ENCODE measurements at places on chromosomes 5 and 9.

DNA sequence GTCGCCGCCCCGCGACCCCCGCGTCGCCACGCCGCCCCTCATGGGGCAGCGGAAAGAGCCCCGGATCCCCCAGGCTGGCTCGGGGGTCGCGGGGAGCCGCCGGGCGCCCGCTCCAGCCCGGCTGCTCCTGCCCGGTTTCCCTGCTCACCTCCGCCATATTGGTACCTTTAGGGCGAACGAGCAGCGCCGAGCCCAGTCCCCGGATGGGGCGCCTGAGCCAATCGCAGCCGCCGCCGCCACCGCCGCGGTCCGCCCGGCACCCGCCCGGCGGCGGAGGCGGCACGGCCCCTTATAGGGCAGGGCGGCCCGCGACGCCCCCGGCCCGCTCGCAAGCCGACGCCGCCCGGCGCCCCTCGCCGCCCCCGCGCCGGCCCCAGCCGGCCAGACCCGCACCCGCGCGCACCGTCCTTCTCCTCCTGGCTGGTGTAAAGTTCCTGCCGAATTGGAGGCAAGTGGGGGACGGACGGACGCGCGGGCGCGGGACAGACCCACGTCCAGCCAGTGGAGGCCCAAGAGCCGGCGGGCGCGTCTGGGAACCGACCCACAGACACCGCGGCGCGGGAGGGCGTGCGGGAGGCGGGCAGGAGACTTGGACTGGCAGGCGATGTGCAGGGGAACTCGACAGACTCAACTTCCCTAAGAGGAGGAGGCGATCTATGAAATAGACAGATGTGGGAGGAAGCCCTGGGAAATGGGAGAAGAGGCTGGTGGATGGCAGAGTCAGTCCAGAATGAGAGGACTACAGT lies at the start of gene MIER3:
Gene MIER3 (minus strand): TSS at position 178 of the 746 bp plus-strand sequence. CDS start 21 bp downstream, at position 157.
- peak; percentile 72 for DNase-seq

- DNase-seq: no peak
Observed at GRCh38 chr5:9467199-9468059, 78.4 kb downstream of the SEMA5A start.

DNA sequence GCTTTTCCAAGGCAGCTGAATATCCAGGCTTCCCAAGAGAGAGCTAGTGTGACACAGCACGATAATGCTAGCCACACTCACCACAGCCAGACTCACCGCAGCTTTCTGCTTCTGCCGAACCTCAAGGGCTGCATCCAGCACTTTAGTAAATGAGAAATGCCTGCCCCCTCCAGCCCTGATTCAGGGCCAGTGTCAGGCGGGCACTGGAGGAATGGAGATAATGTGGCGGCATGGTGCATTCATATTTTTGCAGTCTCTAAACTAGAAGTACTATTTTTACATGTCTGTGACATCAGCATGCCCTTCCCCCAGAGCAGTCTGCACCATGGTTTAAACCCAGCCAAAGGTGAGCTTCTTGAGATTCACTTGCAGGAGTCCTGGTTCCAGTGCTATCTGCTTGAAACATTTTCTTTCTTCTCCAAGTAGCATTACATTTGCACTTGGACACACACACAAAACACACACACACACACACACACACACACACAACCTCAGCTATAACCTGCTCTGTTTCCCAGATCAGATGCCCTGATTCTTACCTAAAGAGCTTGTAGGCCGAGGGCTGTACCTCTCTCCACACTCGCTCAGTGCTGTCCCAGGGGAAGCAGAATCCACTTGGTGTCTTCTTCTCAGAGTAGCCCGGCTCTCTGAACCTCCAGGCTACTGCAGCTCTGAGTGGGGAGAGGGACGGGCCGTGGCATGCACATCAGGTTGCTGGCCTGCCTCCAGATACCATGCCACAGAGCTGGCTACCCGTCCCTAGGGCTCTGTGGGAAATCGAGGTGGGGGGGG lies at the start of gene FGF1:
Gene FGF1 (minus strand): TSS at position 673 of the 792 bp plus-strand sequence. CDS start 71,963 bp downstream, outside the sequence.
- DNase-seq: no peak

- DNase-seq: no peak
Observed at GRCh38 chr5:19546521-19546920, 441.5 kb downstream of the CDH18 start.

DNA sequence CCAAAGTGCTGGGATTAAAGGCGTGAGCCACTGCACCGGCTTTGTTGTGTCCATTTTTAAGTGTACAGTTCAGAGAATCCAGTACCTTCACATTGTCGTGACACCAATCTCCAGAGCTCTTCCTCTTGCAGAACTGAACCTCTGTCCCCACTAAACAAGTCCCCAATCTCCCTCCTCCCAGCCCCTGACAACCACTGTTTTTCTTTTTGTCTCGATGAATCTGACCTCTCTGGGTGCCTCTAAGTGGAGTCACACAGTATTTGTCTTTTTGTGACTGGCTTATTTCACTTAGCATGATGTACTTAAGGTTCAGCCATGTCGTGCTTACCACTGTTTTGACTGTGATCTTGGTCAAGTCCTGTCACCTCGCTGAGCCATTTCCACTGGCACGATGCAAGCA lies 1.6 kb downstream of the WDR38 start:
- DNase-seq: no peak

DNA sequence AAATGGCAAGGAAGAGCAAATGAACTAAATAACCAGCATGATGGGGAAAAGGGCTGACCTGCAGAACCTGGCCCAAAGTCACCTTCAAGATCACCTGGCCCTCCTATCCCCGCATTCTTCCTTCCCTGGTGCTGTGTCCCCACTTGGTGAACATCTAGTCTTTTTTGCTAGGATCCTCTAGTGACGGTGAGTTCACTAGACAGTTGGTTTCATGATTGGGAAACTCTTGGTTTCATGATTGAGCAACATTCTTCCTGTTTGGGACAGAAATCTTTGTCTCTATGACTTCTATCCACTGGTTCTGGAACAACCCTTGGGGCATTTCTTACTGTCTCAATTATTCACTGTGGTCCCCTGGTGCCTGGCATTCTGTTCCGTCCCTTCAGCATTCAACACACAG lies 50.2 kb upstream of the DAB2IP start:
- DNase-seq: no peak

DNA sequence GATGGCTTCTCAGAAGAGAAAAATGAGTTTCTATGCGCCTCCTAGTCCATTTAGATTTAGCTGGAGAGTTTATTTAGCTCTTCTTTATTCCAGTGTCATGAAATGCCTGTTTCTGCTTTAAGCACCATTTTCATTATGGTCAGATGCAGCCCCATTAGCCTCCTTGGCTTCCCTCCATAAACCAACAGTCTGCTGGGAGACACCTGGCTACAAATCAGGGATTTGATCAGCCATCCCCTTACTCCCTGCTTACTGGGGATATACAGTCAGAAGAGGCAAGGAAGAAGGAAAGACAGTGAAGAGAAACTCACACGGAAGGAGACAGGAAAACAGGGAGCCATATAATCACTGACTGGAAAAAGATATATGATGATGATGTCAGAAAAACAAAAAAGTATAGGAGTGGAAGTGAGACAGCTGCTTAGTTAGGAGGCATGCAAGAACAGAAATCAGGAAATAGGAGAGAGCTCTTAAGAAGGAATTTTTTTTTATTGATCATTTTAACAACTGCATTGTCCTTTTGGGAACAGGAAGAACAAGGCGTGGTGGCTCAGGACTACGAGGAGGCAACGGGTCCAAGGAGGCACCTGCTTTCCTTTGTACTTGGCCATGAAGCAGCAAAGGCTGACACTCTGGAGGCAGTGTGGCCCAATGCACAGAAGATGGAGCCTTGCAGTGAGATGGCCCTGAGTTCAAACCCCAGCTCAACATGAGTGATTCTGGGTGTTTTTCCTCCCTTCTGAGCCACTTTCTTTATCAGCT lies 56.1 kb downstream of the MED27 start:
- DNase-seq: no peak

DNA sequence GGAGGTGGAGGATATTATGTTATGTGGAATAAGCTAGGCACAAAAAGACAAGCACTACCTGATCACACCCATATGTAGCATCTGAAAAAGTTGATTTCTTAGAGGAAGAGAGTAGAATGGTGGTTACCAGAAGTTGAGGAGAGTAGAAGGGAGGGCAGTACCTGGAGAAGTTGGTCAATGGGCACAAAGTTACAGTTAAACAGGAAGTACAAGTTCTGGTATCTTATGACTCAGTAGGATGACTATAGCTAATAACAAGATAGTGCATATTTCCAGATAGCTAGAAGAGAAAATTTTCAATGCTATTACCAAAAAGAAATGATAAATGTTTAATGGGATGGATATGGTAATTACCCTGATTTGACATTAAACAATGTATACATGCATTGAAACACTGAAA lies 686.7 kb downstream of the ISL1 start:
- DNase-seq: no peak

DNA sequence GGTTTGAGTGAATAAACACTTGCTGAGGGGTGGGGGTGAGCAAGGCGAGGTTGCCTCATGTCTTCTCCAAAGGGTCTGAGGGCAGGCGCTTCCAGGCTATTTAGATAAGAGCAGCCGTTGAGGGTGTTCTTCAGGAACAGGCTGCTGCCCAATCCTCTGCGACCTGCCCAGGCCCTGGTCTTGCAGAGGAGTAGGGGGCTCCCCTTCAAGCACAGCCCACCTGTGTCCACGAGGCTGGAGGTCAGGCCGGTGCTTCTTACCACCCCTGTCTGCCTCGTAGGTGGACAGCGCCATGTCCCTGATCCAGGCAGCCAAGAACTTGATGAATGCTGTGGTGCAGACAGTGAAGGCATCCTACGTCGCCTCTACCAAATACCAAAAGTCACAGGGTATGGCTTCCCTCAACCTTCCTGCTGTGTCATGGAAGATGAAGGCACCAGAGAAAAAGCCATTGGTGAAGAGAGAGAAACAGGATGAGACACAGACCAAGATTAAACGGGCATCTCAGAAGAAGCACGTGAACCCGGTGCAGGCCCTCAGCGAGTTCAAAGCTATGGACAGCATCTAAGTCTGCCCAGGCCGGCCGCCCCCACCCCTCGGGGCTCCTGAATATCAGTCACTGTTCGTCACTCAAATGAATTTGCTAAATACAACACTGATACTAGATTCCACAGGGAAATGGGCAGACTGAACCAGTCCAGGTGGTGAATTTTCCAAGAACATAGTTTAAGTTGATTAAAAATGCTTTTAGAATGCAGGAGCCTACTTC lies 58.6 kb upstream of the LRRTM2 start:
- no peak for DNase-seq

DNA sequence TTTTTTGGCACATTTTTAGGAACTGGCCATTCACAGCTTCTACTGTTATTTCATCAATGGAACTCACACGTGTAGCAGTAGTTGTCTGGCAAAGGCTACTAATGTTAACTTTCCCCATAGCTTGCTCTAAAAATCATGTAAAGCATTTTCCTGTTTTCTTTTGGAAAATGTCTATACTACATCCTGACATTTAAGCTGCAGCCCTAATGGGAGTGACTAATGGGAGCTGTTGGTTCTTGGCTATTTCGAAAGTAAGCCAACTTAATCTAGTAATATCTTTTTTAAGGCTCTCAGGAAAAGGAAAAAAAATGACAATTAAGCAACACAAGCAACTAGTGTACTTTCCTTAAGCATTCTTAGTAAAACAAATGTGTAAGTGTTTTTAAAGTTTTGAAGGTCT lies 169.2 kb downstream of the SLC12A2 start:
- no peak for DNase-seq

DNA sequence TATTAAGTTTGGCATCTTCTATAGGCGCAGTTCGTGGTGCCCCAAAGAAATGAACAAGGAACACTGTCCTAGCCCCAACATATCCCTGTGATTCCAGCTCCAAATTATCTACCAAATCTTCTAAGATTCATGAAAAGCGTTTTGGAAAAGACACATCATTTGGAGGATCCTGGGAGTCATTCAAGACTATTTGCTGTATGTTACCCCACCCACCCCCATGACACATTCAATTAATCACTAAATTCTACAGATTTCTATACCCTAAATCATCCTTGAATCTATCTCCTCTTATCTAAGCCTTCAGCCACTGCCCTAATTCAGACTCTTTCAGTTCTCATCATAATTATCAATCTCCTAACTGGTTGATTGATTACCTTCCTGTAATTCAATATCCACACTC lies 5.5 kb upstream of the RUSC2 start:
- no peak for DNase-seq

GRCh38 chr5:142426129-142427014 lies 101.6 kb upstream of the SPRY4 start:
- no peak for DNase-seq

GRCh38 chr5:149969181-149969930 lies 8.8 kb downstream of the SLC26A2 start:
- DNase-seq: no peak

Measured in NCI-H1417 (cell line).